ENCODE measurements at places on chromosomes 2 and 18. TPM values are rescaled to one million over a fixed set of nuclear protein-coding genes. Genes with fewer than 3 reads are reported as not detected.

DNA sequence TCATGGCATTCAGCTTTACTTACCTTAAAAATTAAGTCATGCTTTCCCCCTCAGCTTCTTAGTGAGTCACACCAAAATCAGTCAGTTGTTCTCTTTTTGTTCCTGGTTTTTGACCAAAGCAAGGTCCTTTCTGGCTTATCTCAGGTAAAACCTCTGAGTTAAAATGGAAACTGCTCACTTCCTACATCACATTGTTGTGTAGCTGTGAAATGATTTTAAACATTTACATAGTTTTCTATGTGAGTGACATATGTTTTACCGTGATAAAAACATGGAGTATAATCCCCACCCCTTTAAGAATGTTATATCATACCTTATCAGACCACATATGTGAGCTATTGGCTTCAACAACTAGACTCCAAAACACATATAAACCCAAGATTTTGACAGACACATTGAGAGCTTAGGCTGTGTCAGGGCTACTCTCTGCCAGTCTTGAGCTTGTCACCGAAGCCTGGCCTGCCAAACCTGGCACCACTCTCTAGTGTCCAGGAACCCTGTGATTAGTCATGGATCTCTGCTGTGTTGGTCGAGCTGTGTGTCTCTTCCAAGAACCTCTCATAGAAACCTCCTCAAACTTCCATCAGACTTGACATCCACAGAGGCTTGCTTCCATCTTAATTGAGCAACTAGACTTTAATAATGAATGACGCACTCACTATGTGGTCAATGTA lies 294.5 kb upstream of the FBXO11 start:
- no peak overlapping the region for H3K4me3 ChIP-seq
- H3K27me3 ChIP-seq = no peaks in the 10 kb centered on the region
- H3K4me1 ChIP-seq = no peaks in the 10 kb centered on the region
- no peaks in the 10 kb centered on the region for H3K36me3 ChIP-seq
- no peak overlapping the region for H3K27ac ChIP-seq

GRCh38 chr2:133755480-133756300 lies 187.4 kb upstream of the NCKAP5 start:
- H3K4me1 ChIP-seq = no peaks in the 10 kb centered on the region
- no peaks in the 10 kb centered on the region for H3K27me3 ChIP-seq
- no peak for DNase-seq
- H3K4me3 ChIP-seq = no peak overlapping the region
- H3K36me3 ChIP-seq = no peaks in the 10 kb centered on the region
- H3K27ac ChIP-seq = no peak overlapping the region

DNA sequence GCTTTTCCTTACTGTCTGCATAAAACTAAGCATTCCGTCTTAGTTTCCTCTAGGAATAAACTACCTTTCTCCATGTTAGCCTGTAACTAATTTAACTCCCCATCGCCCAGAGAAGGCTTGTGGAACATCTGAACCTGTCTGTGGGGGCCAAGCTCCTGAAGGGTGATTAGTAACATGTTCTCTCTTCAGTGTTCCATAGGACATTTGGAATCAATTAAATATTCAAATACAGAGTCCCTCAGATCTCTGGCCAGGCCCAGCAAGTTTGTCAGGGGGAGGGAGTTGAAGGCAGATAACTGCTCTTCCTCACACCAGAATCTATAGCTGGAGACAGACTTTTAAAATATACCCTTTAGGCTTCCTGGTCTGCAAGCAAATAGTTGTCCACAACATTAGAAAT lies 8.8 kb downstream of the RDH14 start:
- no peak overlapping the region for H3K27ac ChIP-seq
- peaks cover under 1% of the 10 kb centered on the region for H3K4me1 ChIP-seq
- H3K4me3 ChIP-seq = no peak overlapping the region
- no peaks in the 10 kb centered on the region for H3K27me3 ChIP-seq
- no peak for DNase-seq

- no peak overlapping the region for H3K27ac ChIP-seq
- H3K27me3 ChIP-seq = peaks cover 3% of the 10 kb centered on the region
- H3K4me1 ChIP-seq = peaks cover 11% of the 10 kb centered on the region
- no peak for DNase-seq
These were observed 111.8 kb upstream of the PPP1CB start for GRCh38 chr2:28639836-28640235.

- peaks cover 21% of the 10 kb centered on the region for H3K4me1 ChIP-seq
- H3K27ac ChIP-seq = no peak overlapping the region
- H3K4me3 ChIP-seq = no peak overlapping the region
- no peaks in the 10 kb centered on the region for H3K36me3 ChIP-seq
These were observed 59.3 kb downstream of the PMAIP1 start for GRCh38 chr18:59959073-59959472.

GRCh38 chr2:207771421-207771820 lies 1.7 kb upstream of the FZD5 start:
- H3K4me3 ChIP-seq = no peak overlapping the region
- peaks cover 33% of the 10 kb centered on the region for H3K4me1 ChIP-seq
- no peak overlapping the region for H3K27ac ChIP-seq
- DNase-seq = no peak
- H3K36me3 ChIP-seq = no peaks in the 10 kb centered on the region

DNA sequence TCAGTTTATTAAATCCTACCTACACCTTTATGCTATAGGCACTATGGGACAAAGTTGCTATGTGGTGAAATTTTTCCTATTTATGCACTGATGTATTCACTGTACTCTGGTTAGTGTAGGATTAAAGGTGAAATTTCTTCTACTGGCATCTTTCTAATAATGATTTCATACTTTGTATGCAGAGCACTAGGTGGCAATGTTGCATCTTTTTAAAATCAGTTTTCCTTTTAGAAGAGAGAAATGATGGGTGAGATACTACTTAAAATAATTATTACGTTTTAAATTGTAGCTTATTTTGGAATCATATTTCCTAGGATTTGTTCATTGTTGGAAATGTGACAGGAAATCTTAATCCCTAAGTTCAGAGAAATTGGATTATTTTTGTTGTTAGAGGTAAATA lies 150.9 kb downstream of the CD8B2 start:
- no peak for DNase-seq
- no peaks in the 10 kb centered on the region for H3K27me3 ChIP-seq
- H3K27ac ChIP-seq = no peak overlapping the region
- no peaks in the 10 kb centered on the region for H3K4me1 ChIP-seq
- H3K36me3 ChIP-seq = no peaks in the 10 kb centered on the region

DNA sequence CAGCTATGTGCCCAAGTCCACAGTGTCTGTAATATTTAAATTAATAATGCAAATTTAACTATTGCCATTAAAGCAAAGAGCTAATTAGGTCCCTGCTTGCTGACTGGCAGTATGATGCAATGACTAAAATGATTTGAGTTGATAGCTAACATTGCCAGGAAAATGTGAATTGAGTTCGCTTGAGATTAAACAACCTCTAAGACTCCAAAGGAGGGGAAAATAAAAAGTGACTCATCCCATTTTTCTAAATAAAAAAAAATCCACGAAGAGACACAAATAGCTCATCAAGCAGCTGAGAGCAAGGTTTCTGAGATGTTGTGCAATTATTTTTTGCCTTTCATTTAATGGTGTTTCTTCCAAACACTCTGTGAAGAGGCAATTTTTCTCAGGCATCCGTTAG lies 413.0 kb downstream of the MTX2 start:
- DNase-seq = no peak
- H3K4me1 ChIP-seq = no peaks in the 10 kb centered on the region
- H3K27me3 ChIP-seq = peaks cover 43% of the 10 kb centered on the region
- no peak overlapping the region for H3K27ac ChIP-seq
- no peak overlapping the region for H3K4me3 ChIP-seq
- no peaks in the 10 kb centered on the region for H3K36me3 ChIP-seq

DNA sequence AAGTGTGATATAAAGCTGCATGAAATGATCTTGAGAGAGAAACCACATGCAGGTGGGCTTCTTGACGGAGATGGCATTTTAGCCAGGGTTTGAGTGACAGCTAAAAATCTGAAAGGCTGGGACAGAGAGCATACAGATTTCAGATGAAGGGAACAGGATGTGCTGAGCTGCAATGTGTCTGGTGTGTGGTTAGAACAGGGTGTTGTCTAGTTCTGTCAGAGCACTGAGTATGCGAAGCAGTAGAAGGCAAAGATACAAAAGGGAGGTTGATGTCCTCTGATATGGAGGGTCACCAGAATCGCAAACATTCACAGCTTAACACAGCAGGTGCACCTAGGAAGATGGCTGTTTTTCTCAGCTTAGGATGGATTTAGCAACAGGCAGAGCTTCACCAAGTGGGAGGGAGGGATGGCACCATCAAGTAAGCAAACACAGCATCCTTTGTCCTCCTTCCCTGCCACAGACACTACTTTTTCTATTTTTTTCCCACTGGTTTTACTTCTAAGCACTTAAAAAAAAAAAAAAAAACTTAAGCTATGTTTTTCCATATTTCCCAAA lies 182.5 kb downstream of the TMX3 start:
- no peaks in the 10 kb centered on the region for H3K36me3 ChIP-seq
- no peaks in the 10 kb centered on the region for H3K27me3 ChIP-seq
- DNase-seq = no peak
- H3K4me1 ChIP-seq = peaks cover 3% of the 10 kb centered on the region
- H3K4me3 ChIP-seq = no peak overlapping the region

DNA sequence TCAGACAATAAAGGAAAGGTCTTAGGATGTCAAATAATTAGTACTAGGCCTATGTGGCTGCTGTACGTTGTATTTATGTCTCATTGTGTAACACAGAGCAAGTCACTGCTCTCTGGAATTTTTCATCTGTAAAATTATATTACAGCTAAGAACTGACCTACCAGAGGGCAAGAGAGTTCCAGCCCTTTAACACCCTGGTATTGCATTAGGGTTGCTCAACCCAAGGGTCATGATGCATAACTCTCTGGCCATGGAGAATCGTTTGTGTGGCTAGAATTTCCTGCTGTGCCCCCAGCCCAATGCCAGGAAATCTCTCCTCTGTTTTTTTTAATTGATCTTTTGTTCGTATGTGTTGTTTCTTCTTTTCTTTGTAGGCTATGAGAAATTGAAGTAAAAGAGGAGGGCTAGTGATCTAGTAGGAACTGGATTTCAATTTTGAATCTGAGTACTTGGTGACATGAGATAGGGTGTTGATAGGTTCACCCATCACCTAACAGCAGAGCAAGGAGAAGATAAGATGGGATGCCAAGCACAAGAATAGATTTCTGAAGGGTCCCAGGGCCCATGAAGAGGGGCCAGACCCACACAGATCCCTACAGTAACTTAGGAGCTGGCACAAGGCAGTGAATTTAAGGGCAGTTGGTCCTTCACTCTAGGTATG lies 571.2 kb upstream of the TNP1 start:
- H3K27me3 ChIP-seq = no peaks in the 10 kb centered on the region
- DNase-seq = no peak

DNA sequence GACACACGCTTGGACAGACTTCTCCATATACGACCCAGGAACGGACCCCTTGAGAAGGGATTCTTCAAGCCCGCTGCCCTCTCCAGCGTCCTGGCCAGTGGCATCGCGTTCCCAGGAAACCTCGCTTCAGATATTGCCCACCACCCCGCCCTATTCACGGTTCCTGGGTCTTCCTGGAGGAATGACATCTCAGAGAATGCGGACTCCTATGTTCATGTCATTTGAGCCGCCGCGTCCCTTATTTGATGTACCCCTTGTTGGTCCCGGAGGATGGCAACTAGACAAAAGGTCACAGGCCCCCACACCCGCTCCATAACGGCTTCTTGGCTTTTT lies 588 bp upstream of the CCDC93 start:
- H3K27me3 ChIP-seq = peaks cover 5% of the 10 kb centered on the region
- H3K27ac ChIP-seq = peak overlapping the region; percentile 74
- peaks cover 14% of the 10 kb centered on the region for H3K36me3 ChIP-seq
- DNase-seq = no peak
- H3K4me3 ChIP-seq = peak overlapping the region; percentile 93
- peaks cover 51% of the 10 kb centered on the region for H3K4me1 ChIP-seq

- H3K4me3 ChIP-seq = no peak overlapping the region
- peaks cover 6% of the 10 kb centered on the region for H3K4me1 ChIP-seq
- H3K36me3 ChIP-seq = no peaks in the 10 kb centered on the region
- peaks cover 35% of the 10 kb centered on the region for H3K27me3 ChIP-seq
These were observed 9.6 kb downstream of the EMX1 start for GRCh38 chr2:72926811-72927465.

DNA sequence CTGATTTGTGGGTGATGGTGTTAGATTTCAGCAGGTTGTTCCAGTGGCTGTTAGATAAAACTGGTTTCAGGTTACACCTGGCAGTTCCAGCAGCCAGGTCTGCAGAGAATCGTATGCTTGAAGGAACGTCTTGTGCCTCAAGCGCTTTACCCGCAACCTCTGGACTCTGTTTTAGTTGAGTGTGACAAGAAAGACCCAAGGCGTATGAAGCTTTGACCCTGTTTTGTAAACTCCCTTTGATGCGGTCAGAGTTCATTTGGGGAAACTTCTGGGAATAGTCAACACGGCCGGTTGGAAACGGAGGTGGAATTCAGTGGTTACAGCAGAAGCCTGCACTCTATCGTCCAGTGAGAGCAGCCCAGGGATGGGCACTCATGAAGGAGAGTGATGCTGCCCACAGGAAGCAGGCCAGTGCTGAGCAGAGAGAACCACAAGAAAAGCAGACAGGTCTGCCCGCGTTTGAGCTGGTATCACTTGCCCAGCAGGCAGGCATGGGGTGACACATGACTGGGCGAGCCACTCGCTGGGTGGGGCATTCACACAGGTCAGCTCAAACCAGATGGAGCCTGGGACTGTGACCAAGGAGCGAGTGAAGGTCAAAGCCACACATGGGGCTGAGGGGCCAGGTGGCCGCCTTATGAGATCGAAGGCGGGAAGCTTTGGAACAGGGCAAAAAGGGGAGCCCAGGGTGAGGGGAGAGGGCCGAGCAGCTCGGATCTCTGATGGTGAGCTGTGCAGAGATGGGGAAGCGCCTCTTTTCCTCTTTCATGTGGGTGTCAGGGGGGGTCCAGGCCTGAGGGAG lies 99.6 kb upstream of the MBOAT2 start:
- H3K36me3 ChIP-seq = no peaks in the 10 kb centered on the region
- no peaks in the 10 kb centered on the region for H3K4me1 ChIP-seq
- H3K4me3 ChIP-seq = no peak overlapping the region

- H3K27me3 ChIP-seq = no peaks in the 10 kb centered on the region
- no peak overlapping the region for H3K4me3 ChIP-seq
- H3K4me1 ChIP-seq = no peaks in the 10 kb centered on the region
- DNase-seq = no peak
These were observed 205.1 kb downstream of the MGAT5 start for GRCh38 chr2:134458950-134459349.

GRCh38 chr2:26805241-26805676 lies 19.4 kb downstream of the CENPA start:
- peaks cover 7% of the 10 kb centered on the region for H3K4me1 ChIP-seq
- no peak overlapping the region for H3K27ac ChIP-seq
- peaks cover 2% of the 10 kb centered on the region for H3K27me3 ChIP-seq
- H3K4me3 ChIP-seq = no peak overlapping the region
- H3K36me3 ChIP-seq = peaks cover 10% of the 10 kb centered on the region

- no peak for DNase-seq
- no peaks in the 10 kb centered on the region for H3K27me3 ChIP-seq
- H3K4me1 ChIP-seq = no peaks in the 10 kb centered on the region
- H3K4me3 ChIP-seq = no peak overlapping the region
- H3K36me3 ChIP-seq = no peaks in the 10 kb centered on the region
These were observed 250.1 kb upstream of the CDH20 start for GRCh38 chr18:61082976-61083630.

Gene LIMS4
- 3.3 TPM for total RNA-seq

Gene TMEM131
- 31.9 TPM for total RNA-seq

Gene ALK
- total RNA-seq = not detected

Gene UCN
- 3.0 TPM for total RNA-seq

Gene KCNG2
- total RNA-seq = not detected

Gene DYSF
- total RNA-seq = not detected

Gene C2orf15
- total RNA-seq = 0.35 TPM

Gene NDC80
- total RNA-seq = 78.0 TPM

Gene CRYGD
- not detected for total RNA-seq

Gene SLC9A4
- 0.10 TPM for total RNA-seq

Gene POU3F3
- total RNA-seq = not detected

Gene CHRNA1
- not detected for total RNA-seq
